ENCODE measurements at places on chromosomes 11 and 22.

DNA sequence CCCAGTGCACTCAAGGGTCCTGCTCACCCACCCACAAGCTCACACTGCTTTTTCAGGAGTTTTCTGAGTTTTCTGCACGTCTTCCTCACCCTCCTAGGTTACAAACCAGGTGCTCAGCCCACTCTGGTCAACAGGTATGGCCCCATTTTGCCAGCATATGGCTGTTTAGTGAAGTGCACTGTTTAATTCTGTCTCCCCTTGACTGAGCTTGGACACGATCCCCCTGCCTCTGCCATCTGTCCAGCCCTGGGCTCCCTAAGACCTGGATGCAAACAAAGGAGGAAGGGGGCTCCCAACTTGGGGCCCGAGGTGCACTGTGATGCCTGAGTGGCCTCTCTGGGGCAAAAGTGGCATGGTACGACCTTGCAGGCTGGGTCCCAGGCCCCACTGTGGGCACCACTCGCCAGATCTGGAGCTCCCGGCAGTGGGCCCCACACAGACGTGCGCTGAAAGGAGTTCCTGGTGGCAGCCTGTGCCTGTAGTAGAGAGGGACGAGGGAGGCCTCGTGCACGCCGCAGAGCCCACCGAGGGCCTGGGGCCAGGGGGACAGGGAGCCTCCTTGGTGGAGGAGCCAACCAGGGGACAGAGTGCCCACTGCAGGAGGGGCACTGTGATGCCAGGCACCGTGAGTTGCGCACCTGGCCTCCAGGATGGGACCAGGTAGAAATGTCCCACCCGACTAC is 37.3 kb upstream of the COMT start:
- no peak for DNase-seq

- DNase-seq = no peak
Observed at GRCh38 chr11:46977038-46977813, 40.7 kb downstream of the CSTPP1 start.

DNA sequence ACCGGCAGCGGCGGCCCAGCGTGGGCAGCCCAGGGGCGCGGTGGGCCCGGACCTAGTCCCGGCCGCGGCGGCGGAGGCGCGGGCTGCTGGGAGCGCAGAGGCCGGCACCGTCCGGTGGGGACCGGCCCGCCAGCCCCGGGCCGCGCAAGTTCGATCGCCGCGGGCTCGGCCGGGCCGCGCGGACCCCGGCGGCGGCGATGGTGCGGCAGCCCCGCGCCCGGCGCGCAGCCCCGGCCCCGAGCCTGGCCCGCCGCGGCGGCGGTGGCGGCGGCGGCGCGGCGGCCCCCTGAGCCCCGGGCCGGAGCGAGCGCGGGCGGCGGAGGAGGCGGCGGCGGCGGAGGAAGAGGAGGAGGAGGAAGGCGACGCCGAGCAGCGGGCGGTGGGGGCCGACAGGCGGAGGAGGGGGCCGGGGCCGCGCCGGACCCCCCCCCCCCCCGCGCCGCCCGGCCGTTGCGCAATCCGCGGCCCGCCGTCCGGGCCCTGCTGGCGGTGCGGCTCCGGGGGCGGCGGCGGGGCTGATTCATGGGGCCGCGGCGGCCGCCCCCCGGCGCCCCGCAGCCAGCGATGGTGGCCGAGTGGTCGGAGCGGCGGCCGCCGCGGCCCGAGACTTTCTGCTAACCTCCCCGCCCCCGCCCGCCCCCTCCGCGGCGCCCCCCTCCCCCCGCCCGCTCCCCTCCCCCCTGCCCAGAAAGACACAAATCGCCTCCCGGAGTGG is 1251.9 kb downstream of the BRD1 start:
- no peak for DNase-seq

GRCh38 chr22:42760806-42761565 is 40.3 kb upstream of the A4GALT start:
- DNase-seq = no peak

GRCh38 chr11:132402071-132402684 is 1031.8 kb downstream of the NTM start:
- DNase-seq = peak; percentile 62

DNA sequence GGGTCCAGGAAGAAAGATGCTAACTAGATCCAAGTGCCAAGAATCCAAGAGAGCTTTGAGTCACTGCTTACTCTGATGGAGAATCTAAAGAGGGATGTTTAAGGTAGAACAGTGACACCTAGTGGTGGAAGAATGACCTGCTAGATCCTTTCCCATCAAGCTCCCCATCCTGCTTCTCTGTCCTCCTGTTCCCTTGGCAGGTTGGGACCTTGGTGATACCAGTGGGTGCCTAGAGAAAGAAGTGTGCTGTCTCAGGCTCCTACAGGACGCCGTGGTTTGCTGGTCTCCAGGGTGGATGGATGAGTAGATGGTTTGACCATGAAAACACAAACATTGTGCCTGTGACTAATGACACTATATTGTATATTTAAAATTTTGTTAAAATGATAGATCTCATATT is 383.7 kb downstream of the TMEM135 start:
- peak; percentile 87 for DNase-seq

DNA sequence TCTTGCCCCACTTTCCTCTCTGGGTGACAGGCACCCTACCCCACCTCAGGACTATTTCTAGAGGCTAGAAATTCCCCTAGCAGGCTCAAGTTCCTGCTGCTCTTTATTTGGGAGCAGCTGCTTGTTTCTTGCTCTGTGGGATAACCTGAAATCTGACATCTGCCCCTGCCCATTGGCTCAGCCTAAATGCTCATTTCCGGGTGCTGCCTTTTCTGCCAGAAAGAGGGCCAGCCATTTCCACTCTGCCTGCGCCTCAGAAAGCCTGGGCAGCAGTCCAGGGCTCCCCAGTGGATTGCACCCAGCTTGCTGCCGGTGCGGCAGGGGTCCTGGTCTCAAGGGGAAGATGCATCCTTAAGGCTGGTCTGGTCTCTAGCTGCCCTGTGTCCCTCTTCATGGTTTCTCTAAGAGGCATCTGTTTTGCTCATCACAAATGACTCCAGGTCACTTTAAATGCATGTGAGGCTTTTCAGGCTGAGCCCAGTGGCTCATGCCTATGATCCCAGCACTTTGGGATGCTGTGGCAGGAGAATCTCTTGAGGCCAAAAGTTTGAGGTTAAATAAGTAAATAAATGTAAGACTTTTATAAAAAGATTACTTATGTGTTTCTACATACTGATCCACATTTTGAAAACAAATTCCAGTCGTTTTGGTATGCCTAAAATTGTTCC is 10.3 kb upstream of the PNPLA5 start:
- peak; percentile 81 for DNase-seq

- peak; percentile 55 for DNase-seq
Observed at GRCh38 chr22:38315823-38316363, 1.3 kb downstream of the CSNK1E start.
